Retina (tissue), 1 donor: ENCODE measurements at places on chromosomes 2 and 18.

DNA sequence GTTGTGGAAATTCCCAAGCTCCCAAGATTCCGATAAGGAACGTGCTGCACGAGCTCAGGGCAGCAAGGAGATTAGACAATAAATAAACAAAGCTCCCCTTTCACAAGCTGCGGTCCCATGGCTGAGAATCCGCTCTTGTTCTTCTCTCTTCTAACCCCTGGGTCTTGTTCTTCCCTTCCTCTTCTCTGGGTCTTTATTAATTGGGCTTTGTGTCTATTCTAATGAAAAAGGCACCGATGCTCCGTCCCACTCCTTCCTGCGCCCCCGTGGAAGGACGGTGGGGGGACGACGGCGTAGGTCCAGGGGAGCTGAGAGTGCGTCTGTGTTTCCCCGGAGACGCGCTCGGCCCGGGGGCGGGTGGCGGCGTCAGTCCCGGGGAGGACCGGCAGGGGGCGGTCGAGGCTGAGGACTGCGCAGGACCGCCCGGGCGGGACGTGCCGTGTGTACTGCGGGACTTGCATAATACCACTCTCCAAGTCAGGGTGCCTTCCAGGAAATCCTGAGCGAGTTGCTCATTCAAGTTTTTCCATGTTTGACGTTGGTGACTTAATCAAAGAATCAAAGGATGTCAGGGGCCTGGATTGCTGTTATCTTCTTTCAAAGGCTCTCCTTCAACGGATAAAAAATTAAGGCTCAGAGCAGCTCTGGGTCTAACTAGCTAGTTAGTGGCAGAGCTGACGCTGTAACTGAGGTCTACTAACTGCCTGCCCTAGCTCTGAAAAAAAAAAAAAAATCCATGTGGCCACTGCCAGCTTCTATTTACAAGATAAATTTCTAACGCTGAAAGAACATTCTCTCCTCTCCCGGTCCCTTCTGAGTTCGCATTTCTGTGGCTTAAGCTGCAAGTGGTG, 321.4 kb downstream of the TGIF1 start:
- DNase-seq = peak; percentile 93

- no peak for DNase-seq
Observed at GRCh38 chr2:168970711-168971233, 60.4 kb downstream of the ABCB11 start.

GRCh38 chr18:23137788-23138216, 2.5 kb downstream of the CABLES1 start:
- DNase-seq = no peak

DNA sequence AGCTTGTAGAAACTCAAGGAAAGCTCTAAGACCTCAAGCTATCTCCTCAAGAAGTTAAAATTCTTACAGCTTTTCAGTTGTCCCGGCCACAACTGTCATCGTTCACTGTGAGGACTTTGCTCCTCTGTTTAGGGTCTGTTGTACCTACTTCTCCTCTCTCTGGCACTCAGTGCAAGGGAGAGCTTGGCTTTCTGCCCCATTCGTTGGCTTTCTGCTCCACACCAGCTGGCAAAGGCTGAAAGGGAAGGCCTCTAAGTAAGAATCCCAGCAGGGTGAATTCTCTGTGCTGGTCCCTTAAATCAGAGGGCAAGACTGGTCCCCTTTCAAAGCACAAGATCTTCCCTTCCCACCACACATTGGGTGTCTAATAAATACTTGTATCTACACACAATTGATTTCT, 17.3 kb downstream of the ZBTB7C start:
- no peak for DNase-seq

GRCh38 chr2:96679848-96680247, 37.3 kb downstream of the FER1L5 start:
- DNase-seq = no peak

DNA sequence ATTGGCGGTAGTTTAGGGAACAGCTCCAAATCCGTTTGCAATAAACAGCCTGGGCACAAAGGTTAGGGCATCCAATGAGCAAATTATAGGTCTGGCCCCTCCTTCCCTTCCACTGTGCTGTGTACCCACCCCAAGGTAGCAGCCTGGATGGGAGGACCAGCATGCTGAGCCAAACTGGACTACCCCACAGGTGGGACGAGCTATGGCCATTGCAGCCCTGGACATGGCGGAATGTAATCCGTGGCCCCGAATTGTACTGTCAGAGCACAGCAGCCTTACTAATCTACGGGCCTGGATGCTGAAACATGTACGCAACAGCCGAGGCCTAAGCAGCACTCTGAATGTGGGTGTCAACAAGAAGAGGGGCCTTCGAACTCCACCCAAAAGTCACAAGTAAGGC, 6.7 kb downstream of the AGBL5 start:
- DNase-seq = no peak
